ENCODE measurements at places on chromosomes 2 and 18.
A peak's percentile ranks its signal among the peaks of the same experiment; 100 is the strongest.

DNA sequence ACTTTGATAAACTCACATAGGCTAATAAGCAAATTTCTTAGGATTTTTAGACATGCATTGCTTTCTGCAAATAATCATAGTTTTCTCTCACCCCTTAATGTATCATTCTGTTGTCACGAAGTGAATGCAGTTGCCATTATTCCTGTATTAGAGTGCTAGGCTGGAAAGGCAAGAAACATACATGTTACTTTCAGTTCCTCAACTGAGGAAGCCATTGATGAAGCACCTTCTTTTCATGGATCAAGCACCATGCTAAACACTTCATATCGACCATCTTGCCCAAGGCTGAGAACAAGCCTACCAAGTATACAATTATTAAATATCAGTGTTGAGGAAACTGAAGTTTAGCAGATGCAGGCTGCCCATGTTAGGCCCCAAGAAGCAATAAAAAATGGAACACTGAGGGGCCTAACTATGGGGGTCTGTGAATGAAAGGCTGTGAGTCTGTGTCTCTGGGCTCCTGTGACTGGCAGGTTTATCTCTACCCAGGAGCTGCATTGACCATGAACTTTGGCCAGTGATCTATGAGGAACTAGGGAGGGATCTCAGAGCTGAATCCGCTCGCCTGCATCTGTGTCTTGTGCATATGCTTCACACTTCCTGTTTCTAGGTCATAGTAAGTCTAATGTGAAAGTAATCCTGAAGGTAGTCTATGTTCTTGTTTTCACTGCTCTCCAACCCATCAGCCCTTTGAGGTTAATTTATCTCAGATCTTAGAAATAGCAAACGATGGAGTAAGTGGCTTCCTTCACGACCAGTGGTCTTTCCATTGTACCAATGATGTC is 16.0 kb upstream of the TSPYL6 start:
- no peak for DNase-seq

DNA sequence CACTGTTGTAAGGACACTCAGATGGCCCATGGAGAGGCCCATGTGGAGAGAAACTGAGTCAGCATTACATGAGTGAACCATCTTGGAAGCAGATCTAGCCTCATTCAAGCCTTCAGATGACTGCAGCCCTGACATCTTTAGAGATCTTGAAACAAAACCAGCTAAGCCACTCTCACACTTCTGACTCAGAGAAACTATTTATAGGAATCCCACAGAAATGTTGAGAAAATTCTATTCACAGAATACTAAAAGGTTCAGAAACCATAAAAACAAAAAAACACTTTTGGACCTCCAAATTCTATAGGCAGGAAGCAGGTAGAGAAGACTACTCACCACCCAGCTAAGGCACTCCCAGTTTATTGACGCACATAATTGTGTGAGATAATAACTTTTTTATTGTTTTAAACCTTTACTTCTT is 8.7 kb downstream of the TMEM169 start:
- DNase-seq: no peak

GRCh38 chr2:230877759-230878598 is 13.2 kb downstream of the ITM2C start:
- DNase-seq: no peak

DNA sequence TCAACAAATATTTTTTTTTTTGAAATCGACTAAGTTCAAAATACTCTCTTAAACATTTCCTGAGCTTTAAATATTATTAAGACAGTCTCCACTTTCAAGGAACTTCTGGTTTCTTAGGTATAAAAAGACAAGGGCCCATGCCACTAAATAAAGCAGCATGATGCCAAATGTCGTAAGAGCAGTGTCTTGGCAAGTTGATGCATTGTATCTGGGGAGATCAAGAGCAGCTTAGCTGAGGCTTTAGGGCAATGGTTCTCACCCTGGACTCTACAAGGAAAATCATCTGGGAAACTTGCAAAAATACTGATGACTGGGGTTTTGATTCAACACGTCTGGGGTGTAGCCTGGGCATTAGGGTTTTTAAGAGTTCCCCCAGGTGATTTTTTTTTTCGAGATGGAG is 41.3 kb downstream of the COL4A3 start:
- DNase-seq: no peak

DNA sequence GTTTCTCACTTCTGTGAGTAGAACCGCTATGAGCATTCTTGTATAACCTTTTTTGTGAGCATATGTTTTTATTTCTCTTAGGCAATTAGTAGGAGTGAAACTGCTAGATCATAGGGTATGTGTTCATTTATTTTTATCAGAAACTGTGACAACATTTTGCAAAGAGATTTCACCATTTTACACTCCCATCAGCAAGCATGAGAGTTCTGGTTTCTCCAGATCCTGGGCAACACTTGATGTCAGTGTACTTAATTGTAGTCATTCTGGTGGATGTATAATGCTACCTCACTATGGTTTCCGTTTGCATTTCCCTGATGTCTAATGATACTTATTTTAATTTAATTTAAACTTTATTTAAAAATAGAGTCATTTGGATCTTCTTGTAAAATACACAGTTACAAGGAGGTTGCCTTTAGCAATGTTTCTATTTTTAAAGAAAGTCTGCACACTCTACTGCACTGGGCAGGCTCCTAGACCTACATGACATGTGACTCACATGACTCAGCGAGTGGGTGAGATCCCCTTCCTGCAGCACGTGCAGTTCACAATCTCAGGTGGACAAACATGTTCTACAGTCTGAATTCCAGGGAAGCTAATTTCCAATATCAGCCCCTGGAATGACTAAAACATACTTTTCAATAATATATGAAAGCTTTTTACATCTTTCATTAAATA is 127.0 kb upstream of the BCL2L11 start:
- no peak for DNase-seq

GRCh38 chr2:86229221-86229620 is 30.0 kb downstream of the MRPL35 start:
- DNase-seq: no peak

DNA sequence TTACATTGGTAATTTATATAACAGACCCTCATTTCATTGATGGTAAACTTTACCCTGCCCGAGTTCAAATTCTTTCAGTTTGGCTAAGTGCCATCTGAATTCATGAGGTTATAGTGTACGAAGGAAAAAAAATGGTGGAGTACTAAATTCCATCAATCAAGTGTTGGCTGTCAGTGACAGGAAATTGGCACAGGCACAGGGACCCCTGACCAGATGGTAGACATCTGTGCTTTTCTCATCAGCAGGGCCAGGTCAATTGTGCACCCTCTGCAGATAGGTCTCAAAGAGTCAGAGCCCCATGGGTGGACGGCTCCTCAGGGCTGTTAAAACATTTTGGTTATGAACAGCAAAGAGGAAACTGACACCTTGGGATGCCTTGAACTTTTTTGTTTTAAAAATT is 439.2 kb downstream of the SETBP1 start:
- no peak for DNase-seq

GRCh38 chr2:127011796-127012195 is 95.2 kb downstream of the BIN1 start:
- no peak for DNase-seq

DNA sequence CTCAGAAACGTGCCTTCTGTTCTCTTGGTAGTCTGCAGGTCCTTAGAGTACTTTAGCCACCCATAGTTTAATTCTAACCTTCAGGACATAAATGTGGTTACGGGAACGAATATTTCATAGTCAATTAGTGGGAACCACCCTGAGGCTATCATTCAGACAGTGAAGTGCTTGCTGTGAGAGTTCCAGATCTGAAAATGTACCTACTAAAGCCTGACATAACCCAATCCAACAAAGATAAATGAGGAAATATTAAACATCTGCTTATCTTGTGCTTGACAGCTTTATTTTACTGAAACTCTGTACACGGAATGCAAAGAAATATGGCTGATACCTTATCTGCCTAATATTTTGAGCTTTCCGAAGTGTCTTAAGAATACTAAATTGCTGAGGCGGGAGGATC is 43.0 kb downstream of the RAB27B start:
- DNase-seq: no peak

- DNase-seq: no peak
Observed at GRCh38 chr2:144704709-144705095, 184.8 kb upstream of the ZEB2 start.

DNA sequence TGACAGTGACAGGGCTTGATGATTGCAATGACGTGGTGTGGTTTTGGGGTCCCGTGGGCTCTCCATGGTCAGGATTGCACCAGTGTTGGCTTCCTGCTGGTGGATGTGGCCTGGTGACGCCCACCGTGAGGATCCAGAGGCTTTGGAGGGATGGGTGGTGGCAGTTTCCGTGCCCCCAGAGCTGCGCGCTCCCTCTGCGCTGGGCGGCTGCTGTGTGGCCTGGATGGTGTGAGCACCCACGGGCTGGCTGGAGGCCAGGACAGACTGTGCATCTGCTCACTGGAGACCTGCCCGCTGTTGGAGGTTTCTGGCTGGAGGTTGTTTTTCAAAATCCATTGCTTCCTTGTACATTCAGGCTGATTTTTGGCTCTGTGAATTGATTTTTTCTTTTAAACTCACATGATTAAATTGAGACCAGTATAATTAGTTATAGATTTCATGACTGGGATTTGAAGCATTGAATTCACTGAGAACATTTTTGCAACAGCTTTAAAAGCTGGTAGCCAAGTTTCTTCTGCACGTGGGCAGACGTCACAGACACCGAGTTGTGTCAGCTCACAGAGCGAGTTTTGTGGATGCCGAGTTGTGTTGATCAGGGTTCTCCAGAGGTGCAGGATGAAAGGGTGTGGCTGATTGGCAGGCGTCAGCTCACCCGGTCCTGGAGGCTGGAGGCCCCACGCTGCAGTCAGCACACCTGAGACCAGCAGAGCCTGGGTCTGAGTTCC is 72.7 kb downstream of the KCNG2 start:
- no peak for DNase-seq

DNA sequence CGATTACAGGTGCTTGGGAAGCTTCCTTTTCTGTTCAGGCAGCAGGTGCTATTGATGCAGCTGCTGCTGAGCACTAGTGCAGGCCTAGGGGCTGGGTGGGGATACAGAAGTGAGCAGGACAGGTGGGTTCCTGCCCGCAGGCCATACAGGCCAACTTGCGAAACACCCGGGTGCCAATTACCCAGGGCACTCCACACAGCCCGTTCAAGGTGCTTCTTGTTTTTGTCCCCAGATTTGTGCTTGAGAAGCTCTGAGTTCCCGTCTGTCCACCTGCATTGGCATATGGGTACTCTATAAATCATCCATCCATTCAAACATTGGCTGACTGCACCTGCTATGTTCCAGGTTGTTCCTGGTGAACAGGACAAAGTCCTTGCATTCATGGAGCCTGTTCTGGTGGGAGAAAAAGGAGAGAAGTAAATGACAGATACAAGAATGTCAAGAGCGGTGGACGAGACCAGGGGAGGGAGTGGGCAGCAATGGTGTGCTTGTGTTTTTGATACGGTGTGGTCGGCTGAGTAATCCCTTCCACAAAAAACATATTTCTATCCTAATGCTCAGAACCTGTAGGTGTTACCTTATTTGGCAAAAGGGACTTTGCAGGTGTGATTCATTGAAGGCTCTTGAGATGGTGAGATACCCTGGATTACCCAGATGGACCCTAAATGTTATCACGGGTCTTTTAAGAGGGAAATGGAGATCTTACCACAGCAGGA is 31.4 kb downstream of the SH3BP4 start:
- no peak for DNase-seq

- no peak for DNase-seq
Observed at GRCh38 chr2:39424951-39425350, 12.1 kb downstream of the MAP4K3 start.

GRCh38 chr2:102256276-102256675 is 55.1 kb upstream of the IL1RL1 start:
- DNase-seq: no peak

GRCh38 chr18:67520351-67520921 is 3.9 kb upstream of the DSEL start:
- peak; percentile 77 for DNase-seq

DNA sequence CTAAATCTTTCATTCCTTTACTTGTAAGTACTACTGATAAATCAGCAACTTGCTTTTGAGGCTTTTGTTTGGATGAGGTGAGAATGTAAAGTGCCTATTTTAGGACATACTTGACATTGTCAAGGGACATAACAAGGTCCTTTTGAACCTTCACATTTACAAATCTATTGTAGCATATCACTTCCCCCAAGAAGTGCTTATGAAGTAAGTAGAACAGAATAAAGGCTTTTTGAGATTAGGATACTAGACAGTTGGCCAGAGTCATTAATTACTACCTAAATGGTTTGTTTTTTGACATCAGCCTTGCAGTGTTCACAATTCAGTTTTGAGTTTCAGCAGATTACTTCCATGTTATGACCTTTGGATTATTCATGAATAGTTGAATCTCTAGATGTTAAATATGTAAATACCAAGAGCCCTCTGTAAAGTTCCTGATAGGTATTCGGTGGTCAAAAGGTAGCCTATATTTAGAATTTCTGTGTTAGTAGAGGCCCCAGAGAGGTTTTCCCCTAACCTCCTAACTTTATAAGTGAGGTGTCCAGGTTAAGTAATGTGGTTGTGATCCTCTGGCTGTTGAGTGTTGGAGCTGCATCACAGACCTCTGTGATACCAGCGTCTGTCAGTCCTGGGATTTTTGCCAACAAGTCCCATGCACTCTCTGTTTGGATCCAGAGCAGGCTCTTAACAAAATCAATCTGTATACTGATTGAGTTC is 67.2 kb downstream of the LCLAT1 start:
- DNase-seq: no peak

DNA sequence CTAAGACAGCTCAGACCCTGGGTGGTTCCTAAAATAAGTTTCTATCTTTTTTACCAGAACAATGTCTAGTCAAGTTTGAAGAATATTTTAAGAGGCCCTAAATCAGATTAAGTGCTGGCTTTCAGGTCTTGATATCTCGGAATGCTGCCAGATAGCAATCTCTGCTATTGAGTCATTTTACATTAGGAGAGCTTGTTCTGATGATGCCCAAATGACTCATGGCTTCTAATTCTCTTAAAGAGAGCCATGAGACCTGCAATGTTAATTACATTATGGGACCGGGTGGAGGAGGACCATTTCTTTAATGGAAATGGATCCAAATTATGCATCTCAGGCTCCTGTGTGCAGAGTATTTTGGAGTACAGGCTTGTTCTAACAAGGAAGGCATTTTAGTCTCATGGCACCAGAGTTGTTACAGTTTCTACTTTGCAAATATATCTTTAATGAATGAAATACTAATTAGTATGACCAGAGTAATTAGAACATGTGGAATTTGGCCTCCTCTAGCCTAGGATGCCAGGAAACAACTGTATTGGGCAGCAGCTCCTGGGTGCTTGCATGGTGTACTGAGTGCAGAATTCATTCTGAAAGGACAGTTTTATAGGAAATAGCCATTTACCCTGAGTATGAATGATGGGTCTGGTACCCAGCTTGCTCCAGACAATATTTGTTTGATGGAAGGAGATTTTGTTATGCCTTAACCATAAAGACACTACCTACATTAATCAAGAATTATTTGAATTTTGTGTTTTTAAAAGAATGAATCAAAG is 94.0 kb upstream of the SULT1C3 start:
- DNase-seq: no peak

- DNase-seq: no peak
Observed at GRCh38 chr2:139259422-139260051, 479.3 kb upstream of the NXPH2 start.

- peak; percentile 73 for DNase-seq
Observed at GRCh38 chr2:46650556-46651001, 171.2 kb downstream of the TMEM247 start.

Data from AG09319 (cell line).